Kidney epithelial cell (primary cell): ENCODE measurements at places on chromosomes 12 and 14. TPM values are rescaled to one million over a fixed set of nuclear protein-coding genes. Genes with fewer than 3 reads are reported as not detected.

Gene UNG
- total RNA-seq: 38.2 and 49.3 TPM in 2 replicates

DNA sequence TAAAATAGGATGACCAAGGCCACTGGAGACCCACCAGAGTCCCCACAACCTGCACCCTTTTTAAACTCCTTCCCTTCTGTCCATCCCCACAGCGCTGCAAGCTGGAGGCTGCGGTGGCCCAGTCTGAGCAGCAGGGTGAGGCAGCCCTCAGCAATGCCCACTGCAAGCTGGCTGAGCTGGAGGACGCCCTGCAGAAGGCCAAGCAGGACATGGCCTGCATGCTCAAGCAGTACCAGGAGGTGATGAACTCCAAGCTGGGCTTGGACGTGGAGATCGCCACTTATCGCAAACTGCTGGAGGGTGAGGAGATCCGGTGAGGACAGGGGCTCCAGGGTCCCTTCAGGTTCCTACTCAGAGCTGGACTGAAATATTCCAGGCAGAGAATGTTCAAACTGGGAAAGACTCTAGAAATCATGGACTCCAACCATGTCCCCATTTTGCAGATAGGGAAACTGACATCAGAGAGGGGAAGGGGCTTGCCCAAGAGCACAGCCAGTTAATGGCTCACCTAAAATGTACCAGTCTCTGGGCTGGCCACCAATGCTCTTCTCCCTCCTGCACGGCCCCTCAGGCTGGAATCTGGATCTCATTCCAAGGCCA is 17.2 kb downstream of the KRT85 start:
- no peak for DNase-seq

GRCh38 chr12:45933504-45933903 is 56.9 kb downstream of the SCAF11 start:
- DNase-seq: no peak

- no peak for DNase-seq
Measured at GRCh38 chr14:44531658-44532057, 24.6 kb upstream of the FSCB start.

Gene RAPGEF3
- 8.7 and 14.3 TPM in 2 replicates for total RNA-seq

Gene BTBD7
- 27.5 and 29.6 TPM in 2 replicates for total RNA-seq

DNA sequence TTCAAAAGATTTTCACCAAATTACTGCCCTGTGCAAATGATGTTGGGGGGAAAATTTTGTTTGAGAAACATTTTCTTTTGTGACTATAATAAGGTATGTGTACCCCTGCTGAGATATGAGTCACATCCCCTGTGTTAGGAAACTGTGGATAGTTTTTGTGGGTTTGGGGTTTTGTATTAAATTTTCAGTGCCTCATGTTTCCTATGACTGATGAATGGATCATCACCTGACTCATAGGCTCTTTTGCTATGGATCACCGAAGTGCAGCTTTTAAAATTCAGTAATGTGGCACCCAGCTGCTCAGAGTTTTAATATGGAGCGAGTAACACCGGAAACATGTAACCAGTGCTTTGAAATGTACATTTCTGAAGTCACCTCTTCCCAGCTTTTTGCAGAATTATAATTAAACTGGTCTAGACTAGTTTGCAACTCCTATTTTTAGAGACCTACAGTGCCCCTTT is 167.4 kb upstream of the HMGA2 start:
- peak; percentile 95 for DNase-seq

- no peak for DNase-seq
Measured at GRCh38 chr14:32304296-32304695, 24.8 kb upstream of the AKAP6 start.

- no peak for DNase-seq
Measured at GRCh38 chr12:122474324-122474716, 26.4 kb downstream of the ZCCHC8 start.

DNA sequence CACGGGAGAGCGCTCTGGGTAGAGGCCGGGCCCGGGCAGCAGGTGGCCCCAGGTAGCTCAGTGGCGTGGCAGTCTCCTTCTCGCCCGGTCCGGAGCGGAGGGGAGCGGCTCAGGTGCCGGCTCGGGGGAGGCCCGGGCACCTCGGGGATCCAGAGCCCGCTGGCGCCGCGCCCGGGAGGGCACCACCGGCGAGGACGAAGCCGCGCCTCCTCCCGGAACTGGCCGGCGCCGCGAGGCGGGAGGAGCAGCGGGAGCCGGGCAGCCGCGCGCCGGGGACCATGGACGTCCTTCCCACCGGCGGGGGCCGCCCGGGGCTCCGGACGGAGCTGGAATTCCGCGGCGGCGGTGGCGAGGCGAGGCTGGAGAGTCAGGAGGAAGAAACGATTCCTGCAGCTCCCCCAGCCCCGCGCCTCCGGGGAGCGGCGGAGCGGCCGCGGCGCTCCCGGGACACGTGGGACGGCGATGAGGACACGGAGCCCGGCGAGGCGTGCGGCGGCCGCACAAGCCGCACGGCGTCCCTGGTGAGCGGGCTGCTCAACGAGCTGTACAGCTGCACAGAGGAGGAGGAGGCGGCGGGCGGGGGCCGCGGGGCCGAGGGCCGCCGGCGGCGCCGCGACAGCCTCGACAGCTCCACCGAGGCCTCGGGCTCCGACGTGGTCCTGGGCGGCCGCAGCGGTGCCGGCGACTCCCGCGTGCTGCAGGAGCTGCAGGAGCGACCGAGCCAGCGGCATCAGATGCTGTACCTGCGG is 21.5 kb upstream of the GNS start:
- DNase-seq: no peak

- DNase-seq: no peak
Measured at GRCh38 chr14:61197416-61197815, 83.7 kb downstream of the TMEM30B start.

GRCh38 chr14:100703386-100704220 is 23.1 kb upstream of the DLK1 start:
- DNase-seq: no peak

Gene PAX9
- total RNA-seq: 0.13 TPM in 1 of 2 replicates, not detected in the other

Gene FAM90A1
- total RNA-seq: 0.63 and 1.1 TPM in 2 replicates

DNA sequence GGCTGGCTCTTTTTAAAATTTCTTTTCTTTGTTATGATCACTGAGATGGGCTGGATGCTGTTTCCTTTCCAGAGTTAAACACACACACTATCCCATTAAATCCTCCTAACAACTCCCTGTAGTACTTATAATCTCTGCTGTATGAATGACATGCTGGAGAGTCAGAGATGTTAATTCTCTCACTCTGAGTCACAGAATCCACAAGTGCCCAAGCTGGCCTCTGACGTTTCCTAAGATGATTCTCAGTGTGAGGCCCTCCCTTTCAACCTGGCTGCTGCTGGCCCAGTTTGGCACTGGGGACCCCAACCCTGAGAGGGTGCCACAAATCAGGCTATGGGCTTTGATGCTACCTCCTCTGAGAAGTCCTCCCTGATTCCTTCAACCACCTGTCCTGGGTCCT is 5.4 kb downstream of the NOS1 start:
- DNase-seq: no peak

Gene LMNTD1
- total RNA-seq: 0.08 TPM in 1 of 2 replicates, not detected in the other

Gene PKP2
- total RNA-seq: 15.0 and 19.6 TPM in 2 replicates

- no peak for DNase-seq
Measured at GRCh38 chr14:95291859-95292542, 27.7 kb downstream of the CLMN start.

Gene CD9
- 241 and 248 TPM in 2 replicates for total RNA-seq

Gene AGAP2
- under 0.01 TPM in 1 of 2 replicates, not detected in the other for total RNA-seq

- DNase-seq: no peak
Measured at GRCh38 chr14:39763402-39763890, 331.2 kb upstream of the FBXO33 start.

DNA sequence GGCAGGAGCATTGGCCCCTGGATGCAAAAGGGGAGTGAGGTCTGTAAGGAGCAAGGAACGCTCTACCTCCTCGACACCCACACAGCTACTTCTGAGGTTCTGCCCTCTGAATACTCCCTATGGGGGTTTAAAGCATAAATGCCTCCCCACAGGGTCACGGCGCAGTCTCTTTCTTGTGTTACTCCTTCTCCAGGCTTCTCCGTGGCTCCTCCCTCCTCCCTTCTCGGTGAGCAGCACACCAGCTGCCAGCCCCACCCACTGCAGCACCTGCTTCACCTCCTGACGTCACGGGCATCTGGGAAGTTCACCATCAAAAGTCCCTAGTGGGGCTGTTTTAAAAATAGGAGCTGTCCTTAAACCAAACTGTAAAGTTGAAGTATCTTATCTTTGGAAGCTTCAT is 67.3 kb downstream of the SPTB start:
- no peak for DNase-seq

DNA sequence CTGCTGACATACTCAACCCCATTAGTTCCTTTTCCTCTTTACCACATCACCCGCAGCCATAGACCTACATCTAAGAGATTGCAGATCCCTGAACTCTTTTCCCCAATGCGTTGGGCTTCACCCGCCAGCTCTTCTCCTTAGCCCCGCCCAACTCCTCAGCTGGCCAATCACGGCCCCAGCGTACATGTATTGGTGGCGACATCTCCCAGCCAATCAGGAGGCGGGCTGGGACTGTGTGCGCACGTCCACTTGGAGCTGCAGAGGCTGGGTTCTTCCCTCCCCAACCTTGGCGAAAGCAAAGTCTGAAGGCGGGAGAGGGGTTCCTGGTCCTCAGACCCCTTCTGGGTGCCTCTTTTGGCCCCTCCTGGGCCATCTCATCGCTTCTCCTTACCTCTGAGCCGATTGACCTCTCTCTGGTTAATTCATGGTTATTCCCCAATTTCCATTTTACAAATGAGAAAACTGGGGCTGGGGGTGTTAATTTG is 11.0 kb downstream of the PDE1B start:
- no peak for DNase-seq

Gene ANKS1B
- 0.13 TPM in 1 of 2 replicates, not detected in the other for total RNA-seq

Gene ENDOU
- not detected in 2 replicates for total RNA-seq

Gene TAS2R19
- 1.6 TPM in 1 of 2 replicates, not detected in the other for total RNA-seq

- peak; percentile 12 for DNase-seq
Measured at GRCh38 chr14:65846196-65846868, 433.8 kb downstream of the FUT8 start.

Gene PRICKLE1
- total RNA-seq: 8.0 and 8.1 TPM in 2 replicates

DNA sequence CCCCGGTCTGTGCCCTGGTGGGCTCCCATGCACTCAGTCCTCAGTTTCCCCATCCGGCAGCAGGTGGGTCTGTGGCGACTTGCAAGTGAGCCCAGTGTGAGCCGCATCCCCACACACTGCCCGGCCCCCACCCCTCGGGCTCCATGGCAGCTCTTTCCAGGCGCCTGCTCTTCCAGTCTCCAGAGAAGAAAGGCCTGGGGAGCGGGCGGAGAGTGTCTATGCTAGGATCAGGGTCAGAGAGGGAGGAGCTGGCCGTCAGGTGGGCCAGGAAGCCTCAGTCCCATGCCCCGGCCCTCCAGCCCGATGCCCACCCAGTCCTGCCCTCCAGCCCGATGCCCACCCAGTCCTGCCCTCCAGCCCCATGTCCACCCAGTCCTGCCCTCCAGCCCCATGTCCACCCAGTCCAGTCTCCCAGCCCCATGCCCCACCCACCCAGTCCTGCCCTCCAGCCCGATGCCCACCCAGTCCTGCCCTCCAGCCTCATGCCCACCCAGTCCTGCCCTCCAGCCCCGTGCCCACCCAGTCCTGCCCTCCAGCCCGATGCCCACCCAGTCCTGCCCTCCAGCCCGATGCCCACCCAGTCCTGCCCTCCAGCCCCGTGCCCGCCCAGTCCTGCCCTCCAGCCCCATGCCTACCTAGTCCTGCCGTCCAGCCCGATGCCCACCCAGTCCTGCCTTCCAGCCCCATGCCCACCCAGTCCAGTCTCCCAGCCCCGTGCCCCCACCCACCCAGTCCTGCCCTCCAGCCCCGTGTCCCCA is 49.2 kb downstream of the FBRSL1 start:
- DNase-seq: no peak

GRCh38 chr14:55593698-55594097 is 13.7 kb downstream of the KTN1 start:
- no peak for DNase-seq

Gene IGF1
- under 0.01 TPM in 1 of 2 replicates, not detected in the other for total RNA-seq

Gene TMPO
- 63.0 and 81.7 TPM in 2 replicates for total RNA-seq

DNA sequence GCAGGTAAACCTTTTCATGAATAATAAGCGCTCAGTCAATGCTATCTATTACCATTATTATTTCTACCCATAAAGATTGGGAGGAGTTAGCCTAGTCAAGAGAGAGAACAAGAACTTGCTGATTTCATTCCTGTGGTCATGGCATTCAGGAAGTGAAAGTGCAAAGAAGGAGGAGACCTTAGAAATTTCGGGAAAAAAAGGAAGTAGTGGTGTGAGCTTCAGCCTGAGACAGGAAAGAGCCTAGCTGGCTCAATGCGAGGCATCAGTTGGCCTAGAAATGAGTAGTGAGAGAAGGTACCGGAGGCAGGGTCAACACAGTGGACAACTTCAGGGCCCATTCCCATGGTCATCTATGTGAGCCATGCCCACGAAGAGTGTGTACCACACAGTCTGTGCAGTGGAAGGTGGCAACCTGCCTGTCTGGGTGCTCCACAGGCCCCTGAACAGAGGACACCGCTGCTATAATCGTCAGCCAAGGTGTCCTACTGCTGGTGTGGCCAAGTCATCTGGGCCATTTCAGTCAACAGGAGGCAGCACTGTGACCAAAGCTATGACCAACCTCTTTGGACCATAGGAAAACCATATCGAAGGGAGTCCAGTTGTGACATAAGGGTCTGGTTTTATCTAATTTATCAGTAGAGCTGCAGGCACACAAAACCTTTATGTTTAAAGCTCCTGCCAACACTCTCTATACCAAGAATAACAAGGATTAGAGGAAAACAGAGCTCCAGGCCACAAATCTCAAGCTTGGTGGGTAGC is 16.2 kb upstream of the STON2 start:
- no peak for DNase-seq

Gene COQ10A
- 13.7 and 14.6 TPM in 2 replicates for total RNA-seq

Gene PTPRB
- 4.5 and 4.7 TPM in 2 replicates for total RNA-seq

DNA sequence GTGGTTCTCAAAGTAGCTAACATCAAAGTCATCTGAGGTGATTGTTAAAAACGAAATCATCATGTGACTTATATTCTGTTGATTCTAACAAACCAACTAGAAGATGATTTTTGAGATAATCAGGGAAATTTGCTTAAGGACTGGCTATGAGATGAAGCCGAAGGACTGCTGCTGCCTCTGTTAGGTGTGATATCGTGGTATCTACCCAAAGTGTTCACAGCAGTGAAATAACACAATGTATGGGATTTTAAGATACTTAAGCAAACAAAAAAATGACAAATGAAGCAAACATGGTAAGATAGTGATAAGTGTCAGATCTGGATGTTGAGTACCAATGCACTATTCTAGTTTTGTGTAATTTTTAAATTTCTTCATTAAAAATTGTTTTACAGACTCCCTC is 59.1 kb downstream of the GXYLT1 start:
- DNase-seq: no peak

DNA sequence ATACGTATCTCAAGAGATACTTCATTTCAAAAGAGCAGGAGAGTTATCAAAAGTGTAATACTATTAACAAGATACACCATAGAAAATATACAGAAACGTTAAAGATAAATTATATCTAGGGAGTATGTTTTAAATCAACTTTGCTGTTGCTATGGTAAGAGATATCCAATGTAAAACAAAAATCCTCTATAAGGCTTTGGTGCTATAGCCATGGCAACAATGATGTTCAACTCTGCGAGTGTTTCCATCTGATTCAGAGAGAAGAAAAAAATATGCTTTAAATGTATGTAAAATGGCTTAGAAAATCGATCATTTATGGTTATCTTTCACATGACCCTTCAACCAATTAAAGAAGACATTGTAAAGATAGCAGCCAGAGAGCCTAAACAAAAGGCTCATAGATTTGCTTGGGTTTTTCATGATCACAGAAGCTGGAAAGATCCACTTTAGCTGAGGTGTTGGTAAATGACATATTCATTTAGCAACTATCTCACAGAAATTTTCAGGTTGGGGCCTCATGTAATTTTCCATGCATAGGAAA is 387.0 kb upstream of the GARIN6 start:
- DNase-seq: no peak
